ENCODE measurements at places on chromosomes 16 and 17. TPM values are rescaled to one million over a fixed set of nuclear protein-coding genes. Genes with fewer than 3 reads are reported as not detected.

GRCh38 chr16:86374603-86375130, 135.7 kb upstream of the FOXF1 start:
- no peak for DNase-seq

DNA sequence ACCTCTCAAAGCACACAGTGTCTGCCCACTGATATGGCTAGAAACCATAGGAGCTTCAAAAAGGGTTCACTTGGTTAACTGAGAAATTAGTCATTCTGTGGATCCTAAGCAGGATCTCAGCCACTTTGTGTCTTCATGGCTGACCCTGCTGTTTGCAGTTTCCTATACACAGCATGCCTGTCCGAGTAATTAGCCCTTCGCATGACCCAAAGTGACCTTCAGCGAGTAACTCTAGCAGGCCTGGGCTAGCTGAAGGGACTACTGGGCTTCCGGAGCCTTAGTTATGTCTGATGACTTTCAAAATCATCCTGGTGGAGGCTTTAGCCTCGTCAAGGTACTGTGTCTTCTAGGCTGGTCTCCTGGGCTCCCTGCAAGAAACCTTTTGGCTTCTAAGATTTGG, 28.9 kb upstream of the FBXW10B start:
- no peak for DNase-seq

DNA sequence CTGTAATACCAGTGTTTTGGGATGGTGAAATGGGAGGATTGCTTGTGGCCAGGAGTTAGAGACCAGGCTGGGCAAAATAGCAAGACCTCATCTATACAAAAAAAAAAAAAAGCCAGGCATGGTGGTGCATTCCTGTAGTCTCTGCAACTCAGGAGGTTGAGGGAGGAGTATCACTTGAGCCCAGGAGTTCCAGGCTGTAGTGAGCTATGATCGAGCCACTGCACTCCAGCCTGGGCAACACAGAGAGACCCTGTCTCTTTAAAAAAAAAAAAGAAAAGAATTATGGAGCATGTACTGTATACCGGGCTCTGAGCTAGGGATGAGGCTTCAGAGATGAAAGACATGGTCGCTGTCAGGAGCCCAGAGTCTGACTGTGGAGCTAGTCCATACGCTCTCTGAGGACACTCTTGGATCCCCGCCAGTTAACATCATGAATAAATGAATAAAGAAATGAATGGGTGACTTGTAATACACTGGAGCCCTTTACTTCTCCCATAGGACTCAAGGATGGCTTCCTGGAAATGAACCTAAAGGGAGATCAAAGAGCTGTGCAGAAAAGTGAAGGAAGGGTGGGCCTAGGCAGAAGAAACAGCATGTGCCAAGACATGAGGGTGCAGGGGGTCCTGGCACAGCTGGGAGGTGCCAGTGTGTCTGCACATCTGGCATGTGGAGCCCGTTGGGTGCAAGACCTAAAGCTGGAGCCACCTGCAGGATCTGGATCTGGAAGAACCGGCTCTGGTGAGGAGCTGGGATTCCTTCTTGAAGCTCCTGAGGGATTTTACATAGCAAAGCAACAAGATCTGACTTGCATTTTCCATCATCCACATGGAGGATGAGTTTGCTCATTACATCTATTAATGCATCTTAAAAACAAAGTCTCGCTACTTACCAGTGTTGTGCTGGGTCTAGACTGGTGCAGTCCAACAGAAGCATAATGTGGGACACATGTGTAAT, 120.4 kb downstream of the IRX3 start:
- no peak for DNase-seq

DNA sequence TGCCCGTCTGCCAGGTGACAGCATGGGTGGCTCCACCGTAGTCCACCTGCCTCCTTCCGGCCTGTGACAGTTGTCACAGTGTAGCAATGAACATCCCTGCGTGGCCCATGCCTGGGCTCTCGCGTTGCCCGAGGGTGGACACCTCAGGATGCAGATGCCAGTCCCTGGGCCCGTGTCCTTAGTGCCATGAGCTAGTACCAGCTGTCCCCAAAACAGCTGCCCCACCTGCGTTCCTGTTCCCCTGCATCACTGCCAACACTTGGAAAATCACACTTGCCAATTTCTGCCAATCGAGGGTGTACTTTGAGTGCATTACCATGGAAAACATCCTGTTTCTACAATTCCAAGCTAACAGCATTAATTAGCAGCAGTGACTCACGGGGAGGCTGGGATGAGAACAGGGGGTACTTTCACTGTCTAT, 9.0 kb upstream of the C16orf95 start:
- no peak for DNase-seq

GRCh38 chr16:9102379-9102778, 10.9 kb downstream of the HAPSTR1 start:
- DNase-seq, result peak; percentile 37

- DNase-seq, result no peak
Measured at GRCh38 chr17:57920916-57921703, 34.1 kb downstream of the CUEDC1 start.

GRCh38 chr17:78105101-78105500, 23.5 kb downstream of the TMC6 start:
- DNase-seq, result no peak

GRCh38 chr16:19505600-19506303, 16.1 kb downstream of the GDE1 start:
- no peak for DNase-seq

GRCh38 chr17:7102421-7102820, 12.2 kb downstream of the ASGR2 start:
- no peak for DNase-seq

DNA sequence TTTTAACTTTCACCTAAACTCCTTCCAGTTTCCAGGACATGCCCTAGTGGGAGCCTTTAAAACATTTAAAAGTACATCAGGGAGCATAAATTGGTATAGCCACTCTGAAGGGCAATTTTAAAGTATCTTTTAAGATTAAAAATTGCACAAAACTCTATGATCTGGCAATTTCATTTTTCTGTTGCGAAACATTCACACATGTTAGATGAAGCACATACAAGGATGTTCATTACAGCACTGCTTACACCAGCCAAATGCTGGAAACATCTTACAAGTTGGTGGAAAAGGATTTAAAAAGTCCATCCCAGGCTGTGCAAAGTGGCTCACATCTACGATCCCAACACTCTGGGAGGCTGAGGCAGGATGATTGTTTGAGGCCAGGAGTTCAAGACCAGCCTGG, 26.4 kb upstream of the LONP2 start:
- DNase-seq, result no peak

SNX20 gene
- not detected for polyA plus RNA-seq

C17orf78 gene
- not detected for polyA plus RNA-seq

SLC22A31 gene
- polyA plus RNA-seq, result 1.1 TPM
